ENCODE measurements at places on chromosomes 11 and 22.

GRCh38 chr11:48018528-48019216, 38.3 kb downstream of the PTPRJ start:
- DNase-seq: no peak

DNA sequence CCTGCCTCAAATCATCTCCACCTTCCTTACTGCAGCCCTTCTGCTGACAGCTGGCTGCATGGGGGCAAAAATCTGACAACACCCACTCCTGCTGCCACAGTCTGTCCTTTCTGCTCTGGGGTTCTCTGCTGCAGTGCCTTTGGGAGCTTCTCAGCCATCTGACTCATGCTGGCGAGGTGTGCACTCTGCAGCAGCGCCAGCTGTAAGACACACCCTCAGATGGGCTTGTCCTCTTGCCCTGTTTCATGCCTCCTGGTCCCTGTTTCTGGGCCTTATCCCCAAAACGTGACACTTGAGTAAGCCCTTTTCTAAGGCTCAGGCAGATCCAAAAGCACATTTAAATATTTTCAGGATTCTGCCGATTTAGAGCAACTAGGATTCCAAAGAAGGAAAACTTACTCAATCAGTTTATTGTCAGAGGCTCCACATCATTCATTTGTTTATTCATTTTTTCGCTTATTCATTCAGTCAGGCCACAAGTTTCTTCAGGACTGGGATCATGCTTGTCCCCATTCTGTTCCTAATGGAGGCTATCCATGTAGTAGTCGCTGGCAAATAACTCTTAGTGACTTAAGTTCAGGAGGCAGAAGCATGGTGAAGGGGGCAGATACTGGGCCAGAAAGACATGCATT, 60.2 kb downstream of the SMIM38 start:
- no peak for DNase-seq

DNA sequence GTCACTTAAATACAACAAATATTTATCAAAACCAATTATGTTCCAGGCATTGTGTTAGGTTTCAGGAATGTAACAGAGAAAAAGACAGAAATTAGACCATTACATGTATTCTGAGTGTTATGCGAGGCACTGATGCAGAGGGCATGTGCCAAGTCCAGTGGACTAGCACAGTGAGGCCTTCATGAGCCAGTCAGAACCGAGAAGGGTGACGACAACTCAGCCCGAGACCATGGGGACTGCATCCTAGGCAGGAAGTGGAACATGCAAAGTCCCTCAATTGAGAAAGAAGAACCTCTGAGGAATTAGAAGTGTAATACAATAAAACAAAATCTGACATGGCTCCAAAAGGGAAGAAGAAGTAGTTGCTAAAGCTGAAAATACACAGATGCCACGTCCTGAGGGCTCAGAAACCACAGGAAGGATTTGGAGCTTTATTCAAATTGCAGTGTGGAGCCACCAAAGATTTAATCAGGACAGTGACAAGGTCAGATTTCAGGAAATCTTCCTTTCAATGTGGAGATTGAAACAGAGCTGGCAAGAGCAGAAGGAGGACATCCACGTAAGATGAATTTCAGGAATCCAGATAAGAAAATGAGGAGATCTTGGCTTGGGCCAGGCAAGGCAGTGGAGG, 529.6 kb downstream of the NTM start:
- DNase-seq: no peak

DNA sequence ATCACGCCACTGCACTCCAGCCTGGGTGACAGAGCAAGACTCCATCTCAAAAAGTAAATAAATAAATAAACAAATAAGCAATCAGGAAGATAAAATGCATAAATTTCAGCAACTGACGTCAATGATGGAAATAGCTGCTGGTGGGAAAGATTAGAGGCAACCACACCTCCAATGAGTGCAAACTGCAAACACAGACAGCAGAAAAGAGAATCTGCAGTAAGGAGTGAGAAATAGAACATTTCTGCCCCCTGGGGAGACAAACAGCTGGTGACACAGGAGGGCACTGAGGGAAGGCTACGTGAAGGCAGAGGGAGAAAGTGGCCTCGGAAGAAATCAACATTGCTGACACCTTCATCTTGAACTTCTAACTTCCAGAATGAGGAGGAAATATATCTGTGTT, 6.5 kb downstream of the PI4KA start:
- no peak for DNase-seq

DNA sequence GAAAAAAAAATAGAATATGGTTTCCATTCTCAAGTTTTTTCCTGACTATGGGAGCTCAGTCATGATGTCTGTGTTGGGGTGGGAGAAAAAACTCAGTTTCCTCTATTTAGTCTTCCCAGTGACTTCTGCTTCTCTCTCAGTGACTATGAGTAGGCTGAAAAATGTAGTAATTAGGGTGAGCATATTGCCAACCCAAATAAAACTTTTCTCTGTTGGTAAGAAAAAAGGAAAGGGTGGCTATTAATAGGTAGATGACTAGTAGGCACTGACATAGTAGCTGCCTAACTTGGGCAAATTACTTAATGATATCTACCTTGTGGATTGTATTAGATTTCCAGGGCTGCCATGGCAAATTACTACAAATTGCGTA, 34.2 kb upstream of the BIRC3 start:
- no peak for DNase-seq

DNA sequence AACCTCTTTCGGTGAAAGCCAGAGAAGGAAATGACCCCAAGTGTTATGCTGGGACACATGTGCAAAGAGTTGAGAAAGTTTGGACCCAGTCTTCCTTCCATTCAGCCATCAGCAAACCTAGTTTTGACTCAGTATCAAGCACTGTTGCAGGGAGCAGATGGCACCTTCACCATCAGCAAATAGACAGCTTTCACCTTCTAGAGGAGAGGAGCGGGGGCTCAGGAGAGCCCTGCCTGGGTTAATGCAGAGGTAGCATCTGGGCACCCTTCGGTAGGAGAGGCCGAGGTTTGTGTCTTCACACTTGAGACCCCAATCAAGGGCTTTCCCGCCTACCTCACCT, 16.2 kb upstream of the MFRP start:
- DNase-seq: no peak

DNA sequence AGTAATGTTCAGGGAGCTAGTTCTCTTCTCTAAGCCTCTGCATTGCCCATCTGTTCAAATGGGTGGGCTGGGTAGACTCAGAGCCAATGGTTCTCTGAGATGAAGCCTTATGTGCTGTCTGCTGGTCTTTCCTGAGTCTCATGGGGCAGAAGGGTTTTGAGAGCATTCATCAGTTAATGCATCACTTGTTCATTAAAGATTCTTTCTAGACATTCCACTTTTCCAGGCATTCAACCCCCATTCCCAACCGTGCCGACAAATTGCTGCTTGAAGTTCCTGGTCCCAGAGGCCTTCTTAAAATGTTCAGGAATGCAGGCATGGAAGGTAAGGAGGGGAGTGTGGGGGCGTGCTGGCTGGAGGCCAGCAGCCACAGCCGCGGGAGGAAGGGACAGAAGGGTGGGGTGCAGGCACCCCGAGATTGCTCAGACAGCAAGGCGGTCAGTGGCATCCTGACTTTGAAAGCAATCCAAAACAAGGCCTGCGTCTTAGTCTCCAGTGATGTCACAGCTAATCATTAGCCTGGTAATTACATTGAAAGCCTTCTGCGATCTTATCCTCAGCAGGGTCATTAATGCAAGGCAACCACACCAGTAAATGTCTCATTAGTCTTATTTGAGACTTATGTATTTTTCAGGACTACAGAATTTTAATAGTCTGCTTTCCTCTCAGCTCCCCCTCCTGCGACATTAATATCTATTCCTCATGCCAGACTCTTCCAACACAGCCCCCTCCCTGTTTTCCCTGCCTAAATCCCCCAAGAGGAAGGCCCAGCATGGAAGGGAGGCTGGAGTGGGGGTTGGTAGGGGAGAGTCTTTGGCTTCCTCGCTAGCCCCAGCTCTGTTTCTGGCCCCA, 328.8 kb downstream of the MIAT start:
- DNase-seq: no peak

- DNase-seq: no peak
These were observed 3.8 kb upstream of the PDXP start for GRCh38 chr22:37654563-37655251.

DNA sequence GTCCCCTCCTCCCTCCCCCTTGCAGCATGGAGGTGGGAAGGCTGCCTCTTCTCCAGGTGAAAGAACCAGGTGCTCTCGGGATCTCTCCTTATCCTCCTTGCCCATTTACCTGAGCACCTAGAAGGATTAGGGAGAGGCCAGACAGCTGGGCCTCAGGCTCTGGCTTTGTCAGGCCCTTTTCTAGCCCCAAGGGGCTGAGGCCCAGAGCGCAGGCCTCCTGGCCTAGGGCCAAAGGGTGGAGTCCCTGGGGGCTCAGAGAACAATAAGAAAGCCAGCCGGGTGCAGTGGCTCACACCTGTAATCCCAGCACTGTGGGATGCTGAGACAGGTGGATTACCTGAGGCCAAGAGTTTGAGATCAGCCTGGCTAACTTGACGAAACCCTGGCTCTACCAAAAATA, 5.4 kb upstream of the TTLL1 start:
- no peak for DNase-seq

DNA sequence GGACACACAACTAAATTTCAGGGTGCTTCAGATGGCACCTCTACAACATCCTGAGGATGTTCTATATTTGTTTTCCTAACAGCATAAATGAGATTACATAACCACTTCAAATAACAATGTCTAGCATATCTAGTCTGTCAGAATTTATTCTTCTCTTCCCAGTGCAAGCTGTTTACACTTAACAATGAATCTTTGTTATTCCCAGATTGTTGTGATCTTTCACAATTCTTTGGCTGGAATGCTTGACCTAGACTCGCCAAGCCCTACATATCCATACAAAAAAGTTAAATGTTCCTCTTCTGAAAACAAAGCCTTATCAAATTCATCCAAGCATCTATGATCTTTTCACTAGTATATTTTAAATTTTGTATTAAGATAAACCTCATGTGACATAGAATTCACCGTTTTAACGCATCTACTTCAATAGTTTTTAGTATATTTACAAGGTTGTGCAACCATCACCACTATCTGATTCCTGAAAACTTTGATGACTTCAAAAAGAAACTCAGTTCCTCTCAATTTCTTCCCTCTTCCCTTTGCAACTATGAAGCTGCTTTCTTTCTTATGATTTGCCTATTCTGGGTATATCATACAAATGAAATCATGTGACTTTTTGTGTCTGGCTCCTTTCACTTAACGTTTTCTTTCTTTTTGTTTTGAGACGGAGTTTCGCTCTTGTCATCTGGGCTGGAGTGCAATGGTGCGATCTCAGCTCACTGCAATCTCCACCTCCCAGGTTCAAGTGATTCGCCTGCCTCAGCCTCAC, 61.7 kb upstream of the CHRNA10 start:
- DNase-seq: no peak

DNA sequence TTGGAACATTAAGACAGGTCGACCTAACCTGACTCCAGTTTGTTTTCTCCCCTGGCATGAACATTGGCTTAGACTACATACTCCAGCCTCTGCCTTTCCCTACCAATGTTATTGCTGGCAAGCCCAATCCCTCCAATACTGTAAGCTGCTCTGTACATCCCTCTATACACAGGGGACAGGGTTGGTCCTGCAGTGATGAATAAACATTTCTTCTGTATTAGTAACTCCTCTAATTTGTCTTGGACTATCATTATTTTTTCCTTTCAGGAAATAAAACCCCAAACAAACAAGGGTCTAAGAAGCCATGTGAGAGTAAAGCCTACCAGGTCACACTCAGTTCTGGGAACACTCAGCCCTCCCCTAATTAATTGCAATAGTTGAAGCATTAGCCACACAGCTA, 35.1 kb upstream of the FJX1 start:
- DNase-seq: no peak

DNA sequence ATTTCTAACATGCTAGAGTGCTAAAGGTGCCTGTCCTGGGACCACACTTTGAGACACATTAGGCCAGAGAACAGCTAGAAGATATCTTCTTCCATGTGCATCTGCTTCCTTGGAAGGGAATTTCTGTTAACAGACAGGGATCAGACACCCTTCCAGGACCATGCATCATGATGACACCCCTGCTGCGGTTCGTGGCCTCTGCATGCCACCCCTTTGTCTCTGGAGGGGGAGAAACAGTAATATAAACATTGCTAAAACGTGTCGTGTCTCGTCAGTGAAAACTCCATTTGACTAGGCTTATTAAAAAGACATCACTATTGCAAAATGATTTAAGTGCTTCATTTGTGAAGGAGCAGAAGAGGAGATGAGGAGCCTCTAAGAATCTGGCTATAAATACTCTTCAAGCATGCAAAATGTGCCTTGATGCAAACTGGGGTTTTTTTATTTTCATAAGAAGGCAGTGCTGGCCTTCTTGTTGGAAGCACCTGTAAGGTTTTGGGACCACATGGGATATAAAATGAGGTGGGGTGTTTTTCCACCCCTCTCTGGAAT, 141.6 kb downstream of the MYO18B start:
- no peak for DNase-seq

DNA sequence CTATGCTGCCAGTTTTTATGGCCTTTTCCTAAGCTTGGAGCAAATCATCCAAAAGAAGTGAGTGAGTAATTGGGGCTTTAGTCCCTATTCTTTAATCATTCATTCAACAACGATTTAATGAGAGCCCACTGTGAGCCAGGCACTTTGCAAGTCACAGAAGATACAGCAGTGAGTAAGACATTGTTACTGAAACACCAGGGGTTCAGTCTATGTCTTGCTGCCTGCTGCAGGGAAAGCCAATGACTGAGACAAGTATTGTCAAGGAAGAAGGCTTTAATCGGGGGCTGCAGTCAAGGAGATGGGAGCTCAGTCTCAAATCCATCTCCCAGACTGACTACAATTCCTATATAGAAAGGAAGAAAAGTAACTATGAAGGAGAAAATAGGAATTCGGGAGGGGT, 228.3 kb downstream of the FAM181B start:
- DNase-seq: no peak

DNA sequence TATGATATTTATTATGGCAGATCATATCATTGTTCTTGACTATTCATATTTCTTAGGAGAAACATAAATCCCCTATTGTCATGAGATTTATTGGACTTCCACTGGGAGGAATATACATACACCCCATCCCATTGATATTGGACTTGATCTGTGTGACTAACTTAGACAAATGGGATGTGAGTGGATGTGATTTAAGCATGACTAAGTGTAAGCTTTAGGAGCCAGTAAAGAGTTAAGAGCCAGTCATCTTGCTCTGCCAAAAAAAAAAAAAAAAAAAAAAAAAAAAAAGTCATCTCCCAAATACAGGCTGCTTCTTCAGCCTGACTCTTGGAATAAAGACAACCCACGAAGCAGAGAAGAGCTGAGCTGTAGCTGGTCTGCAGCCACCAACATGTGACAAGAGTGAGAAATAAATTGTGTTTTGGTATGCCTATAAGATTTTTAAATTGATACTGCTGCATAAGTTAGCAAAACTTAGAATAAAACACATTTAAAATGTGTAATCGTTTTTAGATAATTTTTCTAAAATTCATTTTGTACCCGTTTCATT, 595.0 kb upstream of the LRRC4C start:
- no peak for DNase-seq

- no peak for DNase-seq
These were observed 6.4 kb downstream of the PLA2G3 start for GRCh38 chr22:31133911-31134310.

GRCh38 chr11:22340701-22341587, 2.8 kb downstream of the SLC17A6 start:
- no peak for DNase-seq

GRCh38 chr11:9853929-9854552, 190.2 kb downstream of the SWAP70 start:
- DNase-seq: no peak
